Spleen (tissue), 13 donors: ENCODE measurements at places on chromosomes 12 and 14. TPM values are rescaled to one million over a fixed set of nuclear protein-coding genes. Genes with fewer than 3 reads are reported as not detected.

- DNase-seq: peak; percentile 82
- peaks cover 21% of the 10 kb centered on the region for H3K27me3 ChIP-seq
- H3K27ac ChIP-seq: peak overlapping the region; percentile 53
- H3K4me1 ChIP-seq: peaks cover 51% of the 10 kb centered on the region
Measured at GRCh38 chr14:105526776-105527380, 495 bp downstream of the TMEM121 start.

- H3K27ac ChIP-seq: peak overlapping the region; percentile 57
- H3K4me3 ChIP-seq: no peak overlapping the region
- no peaks in the 10 kb centered on the region for H3K36me3 ChIP-seq
- DNase-seq: no peak
- no peaks in the 10 kb centered on the region for H3K27me3 ChIP-seq
Measured at GRCh38 chr12:92745856-92746550, 43.2 kb downstream of the PLEKHG7 start.

DNA sequence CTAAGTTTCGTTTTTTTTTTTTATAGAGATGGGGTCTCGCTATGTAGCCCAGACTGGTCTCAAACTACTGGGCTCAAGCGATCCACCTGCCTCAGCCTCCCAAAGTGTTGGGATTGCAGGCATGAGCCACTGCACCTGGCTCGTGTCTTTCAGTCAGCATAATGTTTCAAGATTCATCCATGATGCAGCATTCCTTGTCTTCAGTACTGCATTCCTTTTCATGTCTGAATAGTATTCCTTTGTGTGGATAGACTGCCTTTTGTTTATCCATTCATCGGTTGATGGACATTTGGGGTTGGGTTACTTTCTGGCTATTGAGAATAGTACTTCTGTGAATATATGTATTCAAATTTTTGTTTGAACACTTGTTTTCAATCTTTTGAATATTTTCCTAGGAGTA is 37.4 kb downstream of the HCAR2 start:
- no peaks in the 10 kb centered on the region for H3K27me3 ChIP-seq
- H3K4me1 ChIP-seq: no peaks in the 10 kb centered on the region
- no peak overlapping the region for H3K4me3 ChIP-seq
- no peaks in the 10 kb centered on the region for H3K36me3 ChIP-seq
- DNase-seq: no peak
- no peak overlapping the region for H3K27ac ChIP-seq

DNA sequence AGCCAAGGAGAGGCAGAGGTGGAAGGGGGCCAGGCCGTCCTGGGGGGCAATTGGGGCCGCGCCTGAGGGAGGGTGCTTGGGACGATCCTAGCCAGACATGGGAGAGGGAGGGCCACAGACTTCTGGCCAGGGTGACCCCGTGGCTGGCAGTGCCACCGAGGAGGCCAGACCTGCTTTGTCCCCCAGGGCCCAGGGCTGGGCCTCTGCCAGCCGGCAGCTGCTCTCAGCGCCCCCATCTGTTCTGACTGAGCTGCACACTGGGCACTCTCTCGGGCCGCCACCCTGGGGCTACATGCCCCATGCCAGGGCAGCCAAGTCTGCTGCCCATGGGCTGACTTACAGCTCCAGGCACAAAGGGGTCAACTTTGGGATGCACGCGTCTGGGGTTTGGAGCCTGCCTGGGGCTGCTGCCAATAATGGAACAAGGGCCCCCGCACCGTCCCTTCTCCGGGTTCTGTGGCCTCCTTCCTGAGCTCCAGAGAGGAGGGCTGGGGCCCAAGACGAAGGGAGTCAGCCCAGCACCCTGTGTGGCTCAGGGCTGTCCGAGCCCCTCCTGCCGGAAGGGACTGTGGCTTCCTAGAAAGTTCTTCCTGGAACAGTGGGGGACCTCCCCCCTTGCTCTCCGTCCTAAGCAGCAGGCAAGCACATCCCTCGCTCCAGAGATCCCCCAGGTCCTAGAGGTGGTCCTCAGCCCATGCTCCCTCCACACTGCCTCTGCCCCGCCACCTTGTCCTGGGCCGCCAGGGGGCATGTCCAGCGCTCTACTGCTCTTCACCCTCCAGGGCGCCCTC is 1.1 kb downstream of the ADSS1 start:
- DNase-seq: no peak
- H3K4me1 ChIP-seq: peaks cover 43% of the 10 kb centered on the region
- H3K4me3 ChIP-seq: no peak overlapping the region

DNA sequence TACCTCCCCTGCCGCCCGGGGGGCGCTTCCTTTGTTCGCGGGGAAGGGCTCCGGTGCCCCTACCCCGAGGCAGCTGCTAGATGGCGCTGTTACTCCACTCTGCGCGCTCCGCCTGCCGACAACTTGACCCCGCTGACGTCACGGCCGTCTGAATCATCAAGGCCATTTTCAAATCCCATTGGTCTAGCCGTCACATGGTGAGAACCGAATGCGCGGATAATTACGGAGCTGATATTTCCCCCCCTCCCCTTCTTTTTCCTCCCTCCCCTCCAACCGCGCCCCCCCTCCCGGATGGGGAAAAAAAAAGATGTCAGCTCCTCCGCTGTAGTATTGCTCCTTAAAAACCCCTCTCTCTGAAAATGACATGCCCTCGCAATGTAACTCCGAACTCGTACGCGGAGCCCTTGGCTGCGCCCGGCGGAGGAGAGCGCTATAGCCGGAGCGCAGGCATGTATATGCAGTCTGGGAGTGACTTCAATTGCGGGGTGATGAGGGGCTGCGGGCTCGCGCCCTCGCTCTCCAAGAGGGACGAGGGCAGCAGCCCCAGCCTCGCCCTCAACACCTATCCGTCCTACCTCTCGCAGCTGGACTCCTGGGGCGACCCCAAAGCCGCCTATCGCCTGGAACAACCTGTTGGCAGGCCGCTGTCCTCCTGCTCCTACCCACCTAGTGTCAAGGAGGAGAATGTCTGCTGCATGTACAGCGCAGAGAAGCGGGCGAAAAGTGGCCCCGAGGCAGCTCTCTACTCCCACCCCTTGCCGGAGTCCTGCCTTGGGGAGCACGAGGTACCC is at the start of gene HOXC10:
HOXC10 (plus strand) TSS at position 246 of the 791 bp plus-strand sequence; CDS start at position 360, 114 bp downstream.
- H3K4me1 ChIP-seq: peaks cover 18% of the 10 kb centered on the region
- no peaks in the 10 kb centered on the region for H3K36me3 ChIP-seq
- no peak within 1 kb of the TSS for H3K27ac ChIP-seq
- H3K4me3 ChIP-seq: peak within 1 kb of the TSS; percentile 16

- no peaks in the 10 kb centered on the region for H3K4me1 ChIP-seq
- DNase-seq: no peak
- no peaks in the 10 kb centered on the region for H3K36me3 ChIP-seq
- no peaks in the 10 kb centered on the region for H3K27me3 ChIP-seq
- no peak overlapping the region for H3K27ac ChIP-seq
Measured at GRCh38 chr14:105375635-105376057, 22.7 kb upstream of the TEX22 start.

DNA sequence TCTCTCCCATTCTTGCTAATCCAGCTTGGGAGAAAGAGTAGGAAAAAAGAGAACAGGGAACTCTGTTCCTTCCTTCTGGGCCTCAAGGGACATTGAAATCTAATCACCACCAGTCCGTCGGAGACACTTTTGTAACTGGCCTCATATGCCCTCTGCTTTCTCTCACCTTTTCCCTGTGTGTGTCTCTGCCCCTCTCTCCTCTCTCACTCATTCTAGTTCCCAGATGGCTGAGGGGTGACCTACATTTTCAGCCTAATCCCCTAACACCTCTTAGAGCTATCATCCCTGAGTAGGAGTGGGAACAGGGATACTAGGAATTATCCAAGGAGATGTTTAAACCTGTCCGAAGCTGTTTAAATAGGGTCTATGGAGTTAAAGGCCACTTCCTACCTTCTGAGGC is 8.9 kb upstream of the PCK2 start:
- no peak overlapping the region for H3K27ac ChIP-seq
- peaks cover 16% of the 10 kb centered on the region for H3K4me1 ChIP-seq
- H3K4me3 ChIP-seq: no peak overlapping the region
- H3K27me3 ChIP-seq: no peaks in the 10 kb centered on the region

GRCh38 chr14:56145965-56146364 is 27.8 kb downstream of the PELI2 start:
- H3K27me3 ChIP-seq: no peaks in the 10 kb centered on the region
- H3K4me3 ChIP-seq: no peak overlapping the region
- H3K4me1 ChIP-seq: peaks cover 35% of the 10 kb centered on the region
- H3K27ac ChIP-seq: no peak overlapping the region

- H3K4me1 ChIP-seq: no peaks in the 10 kb centered on the region
- peaks cover 12% of the 10 kb centered on the region for H3K27me3 ChIP-seq
- H3K36me3 ChIP-seq: no peaks in the 10 kb centered on the region
- no peak overlapping the region for H3K4me3 ChIP-seq
- H3K27ac ChIP-seq: no peak overlapping the region
Measured at GRCh38 chr14:93903342-93904184, 23.6 kb upstream of the FAM181A start.

DNA sequence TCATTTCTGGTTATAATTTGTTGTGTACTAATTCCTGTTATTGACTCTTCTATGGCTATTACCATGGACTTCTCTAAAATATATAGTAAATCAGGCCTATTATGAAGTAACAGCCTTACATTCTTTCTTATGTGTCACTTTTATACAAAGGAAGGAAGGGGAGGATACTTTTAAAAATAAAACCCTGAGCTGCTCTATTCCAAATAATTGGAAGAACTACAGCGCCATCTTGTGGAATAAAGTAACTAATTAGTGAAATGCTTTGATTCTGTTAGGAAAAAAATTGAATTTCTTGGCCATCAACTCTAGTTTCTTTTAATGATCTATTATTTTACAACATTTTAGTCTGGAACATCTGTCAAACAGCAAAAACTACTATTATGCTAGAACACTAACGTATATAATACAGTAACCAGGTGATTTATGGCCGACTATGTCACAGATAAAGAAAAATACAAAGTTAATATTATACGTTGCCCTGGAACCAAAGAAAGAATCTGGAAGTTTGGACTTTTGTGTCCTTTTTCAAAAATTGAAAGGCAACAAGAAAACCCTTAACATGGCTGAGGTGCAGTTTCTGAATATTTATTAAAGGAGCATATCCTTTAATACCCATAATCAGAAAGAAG is 55.0 kb upstream of the NELL2 start:
- H3K27me3 ChIP-seq: no peaks in the 10 kb centered on the region
- peaks cover 4% of the 10 kb centered on the region for H3K4me1 ChIP-seq
- no peak for DNase-seq
- no peak overlapping the region for H3K27ac ChIP-seq
- H3K36me3 ChIP-seq: no peaks in the 10 kb centered on the region

DNA sequence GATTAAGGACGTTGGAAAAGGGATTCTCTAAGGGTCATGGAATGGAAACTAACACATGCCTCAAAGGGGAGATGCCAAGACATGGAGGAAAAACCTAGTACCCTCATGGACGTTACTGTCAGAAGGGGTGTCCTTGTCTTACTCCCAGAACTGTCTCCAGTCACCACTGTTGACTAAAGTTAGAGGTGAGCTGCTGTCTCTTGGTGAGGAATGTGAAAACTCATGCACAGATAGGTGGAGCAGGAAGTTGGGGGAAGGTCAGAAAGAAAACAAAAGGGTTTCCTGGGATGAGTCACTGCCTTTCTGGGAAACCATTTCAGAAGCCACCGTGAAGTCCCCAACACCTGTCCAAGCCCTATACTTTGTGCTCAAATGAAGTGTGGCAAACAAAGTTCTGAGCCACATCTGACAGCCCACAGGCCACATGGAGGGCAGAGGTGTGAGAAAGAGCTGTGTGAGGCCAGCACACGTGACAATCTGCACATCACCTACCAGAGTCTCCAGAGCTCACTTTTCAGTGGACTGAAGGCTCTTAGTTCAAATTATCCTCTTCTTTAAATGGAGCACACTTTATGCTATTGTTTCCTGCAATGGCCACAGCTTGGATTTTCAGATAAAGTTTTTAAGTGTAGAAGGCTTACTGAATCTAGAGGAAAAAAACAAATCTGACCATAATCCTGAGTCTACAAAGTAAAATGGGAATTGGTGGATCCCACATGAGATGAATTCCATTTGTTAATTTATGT is 92.9 kb upstream of the EGLN3 start:
- H3K4me3 ChIP-seq: no peak overlapping the region
- H3K27ac ChIP-seq: no peak overlapping the region
- no peak for DNase-seq
- no peaks in the 10 kb centered on the region for H3K27me3 ChIP-seq
- H3K4me1 ChIP-seq: peaks cover 3% of the 10 kb centered on the region
- H3K36me3 ChIP-seq: no peaks in the 10 kb centered on the region

GRCh38 chr14:101374373-101375338 is 186.6 kb upstream of the DIO3 start:
- no peaks in the 10 kb centered on the region for H3K36me3 ChIP-seq
- no peak for DNase-seq
- H3K27ac ChIP-seq: no peak overlapping the region
- H3K4me3 ChIP-seq: no peak overlapping the region
- no peaks in the 10 kb centered on the region for H3K27me3 ChIP-seq

- no peaks in the 10 kb centered on the region for H3K27me3 ChIP-seq
- H3K36me3 ChIP-seq: no peaks in the 10 kb centered on the region
- no peak for DNase-seq
- H3K4me3 ChIP-seq: no peak overlapping the region
- no peaks in the 10 kb centered on the region for H3K4me1 ChIP-seq
Measured at GRCh38 chr14:39342768-39343167, 89.5 kb downstream of the FBXO33 start.

- H3K27me3 ChIP-seq: no peaks in the 10 kb centered on the region
- no peak for DNase-seq
- no peak overlapping the region for H3K4me3 ChIP-seq
- H3K36me3 ChIP-seq: no peaks in the 10 kb centered on the region
- peaks cover 8% of the 10 kb centered on the region for H3K4me1 ChIP-seq
Measured at GRCh38 chr12:46492471-46493085, 120.0 kb upstream of the SLC38A2 start.

DNA sequence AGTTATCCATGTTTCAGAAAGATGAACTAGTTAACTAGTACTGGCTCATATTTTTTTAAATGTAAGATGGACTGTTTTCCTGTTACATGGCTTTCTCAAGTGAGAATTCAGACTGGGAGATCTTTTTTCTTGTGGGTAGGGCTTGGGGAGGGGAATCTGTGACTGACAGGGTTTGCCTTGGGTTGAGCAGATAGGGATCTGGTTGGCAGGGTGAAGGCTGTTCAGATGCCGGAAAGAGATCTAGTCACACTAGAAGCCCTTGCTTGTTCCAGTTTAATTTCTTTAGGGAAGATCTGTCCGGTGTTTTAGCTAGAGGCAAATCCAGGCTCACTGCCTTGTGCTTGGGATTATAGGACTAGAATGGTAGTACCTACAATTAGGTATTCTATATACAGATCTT is 63.2 kb downstream of the FBXO33 start:
- no peak overlapping the region for H3K4me3 ChIP-seq
- H3K27ac ChIP-seq: no peak overlapping the region
- H3K27me3 ChIP-seq: no peaks in the 10 kb centered on the region
- peaks cover 10% of the 10 kb centered on the region for H3K36me3 ChIP-seq

- no peak for DNase-seq
- no peak overlapping the region for H3K27ac ChIP-seq
- peaks cover under 1% of the 10 kb centered on the region for H3K4me1 ChIP-seq
- no peaks in the 10 kb centered on the region for H3K27me3 ChIP-seq
Measured at GRCh38 chr12:122486805-122487426, 13.8 kb downstream of the ZCCHC8 start.

GRCh38 chr12:51631591-51631990 is 40.6 kb downstream of the SCN8A start:
- H3K4me3 ChIP-seq: no peak overlapping the region
- H3K4me1 ChIP-seq: no peaks in the 10 kb centered on the region
- no peaks in the 10 kb centered on the region for H3K27me3 ChIP-seq
- H3K27ac ChIP-seq: no peak overlapping the region

SLC38A4 gene
- total RNA-seq: 0.40 TPM

EPYC gene
- not detected for total RNA-seq

DTX1 gene
- total RNA-seq: 91.1 TPM

FGF23 gene
- total RNA-seq: not detected

PIANP gene
- not detected for total RNA-seq

LBHD2 gene
- total RNA-seq: not detected

GPR162 gene
- 2.1 TPM for total RNA-seq

ASIC1 gene
- 0.37 TPM for total RNA-seq

RNASE7 gene
- not detected for total RNA-seq
